Globus pallidus (tissue), 1 donor: ENCODE measurements at places on chromosomes 2 and 18.

- DNase-seq = no peak
These were observed 110.1 kb downstream of the RGPD3 start for GRCh38 chr2:106358081-106358480.

GRCh38 chr18:35642802-35643201 is 61.3 kb downstream of the GALNT1 start:
- DNase-seq = no peak

DNA sequence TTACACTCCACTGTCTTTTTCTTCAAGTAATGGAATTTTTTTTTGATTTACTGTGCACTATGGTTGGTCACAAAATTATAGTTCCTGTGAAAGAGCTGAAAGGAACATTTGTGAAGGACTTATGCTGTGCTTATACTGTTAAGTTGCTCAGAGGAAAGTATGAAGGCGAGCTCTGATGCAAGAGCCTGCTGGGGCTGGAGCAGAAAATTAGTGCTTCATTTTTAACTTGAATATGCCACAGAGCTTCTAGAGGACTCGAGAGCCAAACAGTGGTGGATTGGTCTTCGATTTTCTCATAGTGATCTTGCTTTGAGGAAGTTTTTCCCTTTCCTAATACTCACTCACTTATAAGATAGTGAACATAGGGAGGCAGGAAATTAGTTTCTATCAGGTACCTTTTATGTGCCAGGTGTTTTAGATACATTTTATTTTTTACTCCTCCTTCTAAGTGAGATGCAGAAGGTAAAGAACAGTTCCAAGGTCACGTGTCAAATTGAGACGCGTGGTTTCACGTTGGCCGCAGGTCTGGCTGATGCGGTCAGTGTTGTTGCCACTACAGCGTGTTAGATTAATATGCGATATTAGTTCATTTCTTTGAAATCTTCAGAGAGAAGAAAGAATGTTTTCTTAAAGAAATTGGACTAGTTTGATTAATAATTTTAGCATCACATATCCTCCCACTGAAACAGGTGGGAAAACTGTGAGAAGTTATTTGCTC is 20.2 kb downstream of the GATA6 start:
- DNase-seq = no peak

GRCh38 chr2:60621688-60622429 is 68.4 kb upstream of the BCL11A start:
- no peak for DNase-seq

GRCh38 chr2:64295326-64296139 is 151.3 kb upstream of the PELI1 start:
- DNase-seq = no peak

GRCh38 chr2:72770879-72771461 is 54.9 kb downstream of the EXOC6B start:
- DNase-seq = peak; percentile 86
